ENCODE measurements at places on chromosomes 12 and 14. TPM values are rescaled to one million over a fixed set of nuclear protein-coding genes. Genes with fewer than 3 reads are reported as not detected.

The ASCL1 gene
- not detected for total RNA-seq

The FCF1 gene
- 50.3 TPM for total RNA-seq

The NGB gene
- not detected for total RNA-seq

The SPRYD4 gene
- 1.8 TPM for total RNA-seq

The PPP4R4 gene
- total RNA-seq: 0.27 TPM

The GLI1 gene
- total RNA-seq: 7.7 TPM

The TRHDE gene
- total RNA-seq: 0.09 TPM

The NANOG gene
- total RNA-seq: not detected

The DNAAF2 gene
- total RNA-seq: 12.9 TPM

The SLC10A1 gene
- not detected for total RNA-seq

The PHLDA1 gene
- total RNA-seq: 66.0 TPM

The TAS2R14 gene
- total RNA-seq: 0.38 TPM

The GDF3 gene
- not detected for total RNA-seq

The NID2 gene
- 19.2 TPM for total RNA-seq

The RAPGEF3 gene
- 0.72 TPM for total RNA-seq

The PYGL gene
- total RNA-seq: 151 TPM

The OTX2 gene
- total RNA-seq: not detected

Data from A549 treated with RU486 at 1 μM for 4 hours (cell line).